ENCODE measurements at places on chromosomes 12 and 14.

DNA sequence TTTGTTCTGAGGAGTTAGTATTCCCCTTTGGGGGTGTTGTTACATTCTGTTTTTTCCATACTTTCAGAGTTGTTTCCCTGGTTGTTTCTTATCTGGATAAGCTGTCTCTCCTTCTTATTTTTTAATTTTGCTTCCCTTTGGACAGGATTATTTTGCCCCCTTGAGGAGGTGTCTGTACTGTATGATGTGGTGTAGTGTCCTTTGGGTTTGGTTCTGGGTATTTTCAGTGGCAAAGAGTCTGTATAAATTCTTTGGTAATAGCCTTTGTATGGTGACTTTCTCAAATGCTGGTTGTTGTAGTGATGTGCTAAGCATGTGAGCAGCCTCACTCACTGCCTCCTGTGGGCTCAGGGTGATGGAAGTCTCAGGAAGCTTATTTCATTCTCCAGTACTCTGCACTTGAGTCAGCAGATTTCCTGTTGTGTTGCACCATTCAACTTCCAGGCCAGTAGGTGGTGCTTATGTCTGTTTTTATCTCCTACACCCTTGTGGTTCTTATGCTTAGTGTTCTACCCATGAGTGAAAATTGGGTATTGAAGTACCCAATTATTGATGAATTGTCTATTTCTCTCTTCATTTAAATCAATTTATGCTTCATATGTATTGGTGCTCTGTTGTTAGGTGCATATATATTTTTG, 103.3 kb upstream of the PMCH start:
- peak; percentile 71 for DNase-seq

- no peak for DNase-seq
Observed at GRCh38 chr12:57226588-57227314, 2.8 kb upstream of the SHMT2 start.

DNA sequence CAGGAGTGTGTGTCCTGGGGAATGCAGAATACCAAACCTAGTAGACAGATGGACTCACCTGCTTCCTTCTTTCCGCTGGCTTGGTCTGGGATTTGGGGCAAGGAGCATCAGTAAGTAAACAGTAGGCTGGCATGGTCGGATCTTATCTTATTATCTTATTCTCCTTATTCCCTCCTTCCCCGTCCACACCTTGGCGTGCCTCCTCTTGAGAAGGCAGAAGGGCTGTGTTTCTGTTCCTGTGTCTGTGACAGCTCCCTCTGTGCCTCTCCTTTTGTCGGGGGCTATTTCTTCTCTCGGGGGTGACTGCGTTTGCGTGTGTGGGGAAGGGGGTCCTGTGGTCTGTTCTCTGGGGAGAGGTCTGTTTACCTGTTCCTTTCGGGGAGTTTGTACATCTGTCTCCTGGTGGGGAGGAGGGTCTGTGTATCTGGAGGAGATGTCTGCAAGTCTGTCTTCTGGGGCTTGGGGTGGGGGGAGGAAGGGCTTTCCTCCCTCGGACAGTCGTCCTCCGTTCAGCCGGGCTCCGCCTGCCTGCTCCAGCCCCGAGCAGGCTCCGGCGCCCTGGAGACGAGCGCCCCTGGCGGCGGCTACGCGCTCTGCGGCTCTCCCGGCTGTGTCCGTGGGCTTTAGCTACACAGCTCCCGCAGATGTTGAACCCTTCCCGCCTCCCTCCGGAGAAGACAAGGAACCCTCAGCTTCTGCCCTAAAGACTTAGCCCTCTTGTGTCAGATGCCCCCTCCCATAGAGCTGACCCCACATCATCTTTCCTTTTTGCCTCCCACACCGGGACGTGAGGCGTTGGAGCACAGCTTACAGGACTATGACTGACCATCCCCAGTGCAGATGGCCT, 4.4 kb downstream of the KRT86 start:
- DNase-seq: peak; percentile 14

GRCh38 chr12:106888348-106888970, 67.2 kb upstream of the TMEM263 start:
- no peak for DNase-seq

- no peak for DNase-seq
Observed at GRCh38 chr14:56630707-56631106, 51.1 kb downstream of the TMEM260 start.

- DNase-seq: no peak
Observed at GRCh38 chr14:101616202-101616601, 54.9 kb downstream of the DIO3 start.

DNA sequence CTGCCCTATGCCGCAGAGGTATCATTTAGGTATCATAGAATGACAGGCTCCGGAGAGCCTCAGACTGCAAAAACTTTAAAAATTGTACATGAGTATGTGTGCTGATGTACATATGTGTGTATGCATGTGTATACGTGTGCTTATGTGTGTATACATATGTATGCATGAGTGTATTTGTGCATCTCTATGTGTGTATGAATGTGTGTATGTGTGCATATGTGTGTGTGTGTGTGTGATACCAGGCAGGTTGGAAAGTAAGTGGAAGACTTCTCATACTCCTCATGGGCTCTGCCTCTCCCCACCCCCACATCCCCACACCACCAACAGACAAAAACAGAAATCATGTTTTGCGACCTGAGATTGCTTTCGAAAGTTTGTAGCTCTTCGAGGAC, 621 bp upstream of the TMEM117 start:
- no peak for DNase-seq

DNA sequence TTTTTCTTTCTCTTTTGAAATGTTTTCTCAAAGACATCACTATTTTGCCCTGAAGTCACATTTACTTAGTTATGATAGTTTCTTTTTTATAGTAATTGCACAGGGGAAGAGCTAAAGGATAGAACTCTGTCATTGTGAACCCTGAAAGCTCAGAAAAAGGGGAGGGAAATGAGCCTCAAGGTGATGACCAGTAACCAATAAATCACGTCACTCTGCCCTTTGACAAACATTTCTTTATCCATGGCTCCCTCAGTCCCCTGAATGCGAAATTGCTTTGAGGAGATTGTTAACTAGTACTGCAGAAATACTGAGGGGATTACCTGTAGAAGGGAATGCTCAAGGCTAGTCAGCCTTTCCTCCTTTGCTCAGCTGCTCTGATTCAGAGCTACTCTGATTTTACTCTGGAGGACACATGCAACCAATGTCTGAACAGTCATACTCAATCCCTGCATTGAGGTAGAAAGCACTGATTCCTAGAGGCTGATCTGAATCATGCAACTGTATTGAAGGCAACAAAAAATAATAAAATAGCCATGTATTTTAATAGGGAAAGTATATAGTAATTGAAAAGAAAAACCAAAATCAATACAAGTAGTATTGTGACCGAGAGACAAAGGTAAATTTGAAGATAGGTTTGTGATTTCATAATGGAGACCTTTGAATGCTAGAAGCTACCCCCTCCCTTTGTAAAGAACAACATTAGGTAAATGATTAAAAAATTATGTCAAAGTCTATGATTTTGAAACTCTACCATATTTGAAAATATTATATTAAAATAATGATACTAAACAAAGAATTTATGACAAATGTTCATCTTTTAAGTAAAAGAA, 24.7 kb downstream of the SLCO1B1 start:
- DNase-seq: no peak
